ENCODE measurements at places on chromosomes 5 and 9.

DNA sequence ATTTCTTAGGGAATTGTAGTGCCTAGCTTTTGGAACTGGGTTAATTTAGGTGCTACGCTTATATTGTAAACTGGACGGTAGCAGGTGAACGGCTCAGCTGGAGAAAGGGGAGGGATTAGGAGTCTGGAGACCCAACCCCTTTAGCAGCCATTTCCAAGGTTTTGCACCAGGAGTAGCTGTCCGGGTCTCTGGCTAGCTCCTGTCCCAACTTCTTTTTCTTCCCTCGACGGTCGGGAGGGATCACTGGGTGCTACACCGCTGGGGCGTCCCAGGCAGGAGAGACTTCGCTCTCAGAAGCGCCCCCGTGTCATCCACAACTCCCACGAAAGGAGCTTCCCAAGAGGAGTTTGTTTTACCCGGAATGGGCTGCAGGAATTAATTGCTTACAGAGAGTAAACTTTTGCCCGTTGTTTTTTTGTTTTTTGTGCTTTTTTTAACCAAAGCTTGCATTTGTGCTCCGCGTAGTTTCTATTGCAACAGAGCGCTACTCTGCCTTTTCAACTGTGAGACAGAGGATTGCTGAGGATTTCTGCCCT, 1640.9 kb upstream of the C9orf72 start:
- no peaks in the 10 kb centered on the region for H3K27me3 ChIP-seq
- no peaks in the 10 kb centered on the region for H3K36me3 ChIP-seq
- H3K27ac ChIP-seq: no peak overlapping the region
- DNase-seq: no peak
- no peaks in the 10 kb centered on the region for H3K4me1 ChIP-seq

- no peak for DNase-seq
- H3K27me3 ChIP-seq: no peaks in the 10 kb centered on the region
- no peaks in the 10 kb centered on the region for H3K4me1 ChIP-seq
Observed at GRCh38 chr5:111165058-111165457, 59.1 kb upstream of the CAMK4 start.

GRCh38 chr5:173025651-173026050, 30.5 kb upstream of the CREBRF start:
- no peak overlapping the region for H3K4me3 ChIP-seq
- DNase-seq: no peak
- peaks cover 23% of the 10 kb centered on the region for H3K4me1 ChIP-seq
- H3K27ac ChIP-seq: no peak overlapping the region

DNA sequence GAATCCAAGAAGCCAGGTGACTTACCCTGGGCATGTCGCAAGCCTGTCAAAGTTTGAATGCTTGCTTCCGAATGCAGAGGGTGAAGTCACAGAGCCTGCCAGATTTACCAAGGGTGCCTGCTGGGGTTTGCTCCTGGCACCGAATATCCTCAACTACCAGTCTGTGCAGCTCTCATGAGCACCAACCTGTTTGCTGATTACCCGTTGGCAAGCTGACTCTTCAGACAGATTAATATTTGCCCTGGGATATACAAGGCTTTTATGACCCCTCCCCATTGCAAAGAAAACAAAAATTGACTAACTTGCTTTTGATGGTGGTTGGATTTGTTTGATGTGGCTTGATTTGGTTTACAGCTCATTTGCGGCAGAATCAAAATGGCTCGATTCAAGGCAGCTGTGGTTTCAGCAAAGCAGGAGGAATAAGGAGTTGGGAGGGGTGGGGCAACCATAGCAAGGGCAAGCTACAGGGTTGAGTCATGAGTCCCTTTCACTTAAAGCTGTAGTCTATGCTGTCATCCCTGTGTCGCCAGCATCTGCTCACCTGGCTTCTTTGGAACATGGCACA, 82.3 kb upstream of the AGXT2 start:
- no peak for DNase-seq
- H3K4me3 ChIP-seq: no peak overlapping the region
- no peaks in the 10 kb centered on the region for H3K4me1 ChIP-seq
- no peaks in the 10 kb centered on the region for H3K27me3 ChIP-seq
- no peak overlapping the region for H3K27ac ChIP-seq

- H3K4me1 ChIP-seq: peaks cover 55% of the 10 kb centered on the region
- peak; percentile 86 for DNase-seq
- H3K36me3 ChIP-seq: no peaks in the 10 kb centered on the region
- no peaks in the 10 kb centered on the region for H3K27me3 ChIP-seq
- H3K4me3 ChIP-seq: peak overlapping the region; percentile 68
Observed at GRCh38 chr5:81852291-81853029, 101.6 kb upstream of the SSBP2 start.

DNA sequence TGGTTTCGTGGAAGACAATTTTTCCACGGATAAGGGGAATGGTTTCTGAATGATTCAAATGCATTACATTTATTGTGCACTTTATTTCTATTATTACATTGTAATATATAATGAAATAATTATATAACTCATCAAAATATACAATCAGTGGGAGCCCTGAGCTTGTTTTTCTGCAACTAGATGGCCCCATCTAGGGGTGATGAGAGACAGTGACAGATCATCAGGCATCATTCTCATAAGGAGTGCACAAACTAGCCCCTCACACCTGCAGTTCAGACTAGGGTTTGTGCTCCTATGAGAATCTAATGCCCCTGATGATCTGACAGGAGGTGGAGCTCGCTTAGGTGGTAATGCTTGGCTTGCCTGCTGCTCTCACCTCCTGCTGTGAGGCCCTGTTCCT, 6.4 kb downstream of the ISCA1 start:
- H3K27ac ChIP-seq: no peak overlapping the region
- no peak for DNase-seq
- peaks cover 4% of the 10 kb centered on the region for H3K4me1 ChIP-seq
- H3K36me3 ChIP-seq: peaks cover 14% of the 10 kb centered on the region
- no peaks in the 10 kb centered on the region for H3K27me3 ChIP-seq
- no peak overlapping the region for H3K4me3 ChIP-seq

DNA sequence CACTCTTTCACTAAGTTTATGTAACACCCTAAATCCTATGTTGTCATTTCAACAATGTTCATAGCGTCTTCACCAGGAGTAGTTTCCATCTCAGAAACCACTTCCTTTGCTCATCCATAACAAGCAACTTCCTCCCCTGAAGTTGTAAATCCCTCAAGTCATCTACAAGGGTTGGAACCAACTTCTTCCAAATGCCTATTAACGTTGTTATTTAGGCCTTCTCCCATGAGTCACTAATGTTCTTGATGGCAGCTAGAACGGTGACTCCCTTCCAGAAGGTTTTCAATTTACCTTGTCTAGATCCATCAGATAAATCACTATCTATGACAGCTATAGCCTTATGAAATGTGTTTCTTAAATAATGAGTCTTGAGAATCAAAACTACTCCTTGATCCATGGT, 73.3 kb upstream of the TARS1 start:
- DNase-seq: no peak
- H3K27me3 ChIP-seq: no peaks in the 10 kb centered on the region
- H3K36me3 ChIP-seq: no peaks in the 10 kb centered on the region
- no peak overlapping the region for H3K27ac ChIP-seq
- no peak overlapping the region for H3K4me3 ChIP-seq
- no peaks in the 10 kb centered on the region for H3K4me1 ChIP-seq

- H3K4me3 ChIP-seq: no peak overlapping the region
- no peak overlapping the region for H3K27ac ChIP-seq
- H3K4me1 ChIP-seq: no peaks in the 10 kb centered on the region
- no peak for DNase-seq
- H3K36me3 ChIP-seq: no peaks in the 10 kb centered on the region
Observed at GRCh38 chr5:98206566-98206965, 566.9 kb upstream of the RGMB start.

- peaks cover 14% of the 10 kb centered on the region for H3K4me1 ChIP-seq
- H3K4me3 ChIP-seq: peak overlapping the region; percentile 74
- H3K27ac ChIP-seq: peak overlapping the region; percentile 87
- H3K36me3 ChIP-seq: no peaks in the 10 kb centered on the region
- DNase-seq: no peak
Observed at GRCh38 chr5:128082551-128083032, 974 bp upstream of the SLC12A2 start.

DNA sequence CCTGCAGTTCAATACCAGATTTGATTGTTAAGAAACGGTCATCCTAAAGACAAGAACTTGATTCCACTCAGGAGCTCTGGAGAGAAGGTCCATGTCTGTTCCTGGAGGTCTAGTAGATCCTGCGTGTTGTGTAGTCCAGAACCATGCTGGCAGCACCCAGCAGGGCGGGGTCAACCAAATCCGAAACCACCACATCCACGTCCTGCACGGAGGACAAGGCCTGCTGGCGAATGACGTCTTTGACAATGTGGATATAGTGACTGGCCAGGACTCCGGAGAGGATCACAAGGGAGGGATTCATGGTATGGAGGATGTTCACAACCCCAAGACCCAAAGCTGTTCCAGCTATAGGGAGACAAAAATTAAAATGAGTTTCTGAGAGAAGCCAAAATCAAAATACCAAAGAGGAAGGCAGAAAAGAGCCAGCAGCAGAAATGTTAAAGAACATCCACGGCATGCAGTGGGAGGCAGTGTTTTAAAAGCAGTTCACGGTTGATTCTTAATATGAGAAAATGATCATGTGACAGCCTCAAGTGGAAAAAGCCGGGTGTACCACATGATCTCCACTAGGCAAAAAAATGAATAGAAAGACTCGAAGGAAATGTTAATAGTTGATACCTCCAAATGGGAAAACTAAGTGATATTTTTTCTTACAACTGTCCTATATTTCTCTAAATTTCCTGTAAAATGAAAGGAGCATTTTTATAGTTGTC, 26.7 kb downstream of the CLTA start:
- no peak overlapping the region for H3K4me3 ChIP-seq
- no peak for DNase-seq

GRCh38 chr5:37665889-37666288, 174.0 kb downstream of the GDNF start:
- H3K4me1 ChIP-seq: no peaks in the 10 kb centered on the region
- no peak overlapping the region for H3K4me3 ChIP-seq
- no peaks in the 10 kb centered on the region for H3K27me3 ChIP-seq
- no peak overlapping the region for H3K27ac ChIP-seq

DNA sequence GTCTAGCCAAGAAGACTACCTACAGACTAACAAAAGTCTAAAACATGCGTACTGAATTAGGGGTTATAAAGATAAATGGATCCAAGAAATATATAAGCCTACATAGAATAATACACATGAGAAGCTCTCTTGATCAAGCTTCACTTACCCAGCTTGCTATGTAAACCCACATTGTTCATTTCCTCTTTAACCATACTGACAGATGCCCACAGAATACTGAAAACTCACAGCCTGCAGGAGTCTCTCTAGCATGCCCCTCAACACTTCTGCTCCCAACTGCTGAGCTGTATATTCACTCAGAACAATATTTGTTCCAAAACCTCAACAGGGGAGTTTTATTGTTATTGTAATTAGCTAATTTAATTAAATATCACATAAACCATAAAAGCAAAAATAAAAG, 52.4 kb downstream of the RFX3 start:
- no peak overlapping the region for H3K27ac ChIP-seq
- no peaks in the 10 kb centered on the region for H3K27me3 ChIP-seq
- H3K4me3 ChIP-seq: no peak overlapping the region
- peaks cover 10% of the 10 kb centered on the region for H3K4me1 ChIP-seq

GRCh38 chr9:130990978-130991777, 17.8 kb upstream of the LAMC3 start:
- H3K27me3 ChIP-seq: peaks cover 100% of the 10 kb centered on the region
- no peaks in the 10 kb centered on the region for H3K4me1 ChIP-seq
- H3K4me3 ChIP-seq: no peak overlapping the region

DNA sequence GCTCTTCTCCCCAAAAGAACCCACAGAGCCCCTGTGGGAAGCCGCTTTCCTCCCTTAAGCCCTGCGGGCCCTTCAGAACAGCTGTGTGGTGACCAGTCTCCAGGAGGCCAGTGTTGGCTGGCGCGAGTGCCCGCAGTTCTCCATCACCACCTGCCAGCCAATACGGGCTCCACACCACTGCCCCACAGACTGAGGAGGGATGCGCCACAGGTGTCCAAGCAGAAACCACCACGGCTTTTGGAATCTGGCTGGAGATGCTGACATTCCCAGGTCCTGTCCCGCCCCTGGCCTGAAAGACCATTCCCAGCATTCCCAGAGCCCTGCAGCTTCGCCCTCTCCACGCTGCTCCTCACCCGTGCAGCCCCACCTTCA, 12.8 kb downstream of the CCNI2 start:
- no peak overlapping the region for H3K4me3 ChIP-seq
- H3K27me3 ChIP-seq: no peaks in the 10 kb centered on the region
- no peak overlapping the region for H3K27ac ChIP-seq
- H3K36me3 ChIP-seq: no peaks in the 10 kb centered on the region
- H3K4me1 ChIP-seq: no peaks in the 10 kb centered on the region
- DNase-seq: no peak

DNA sequence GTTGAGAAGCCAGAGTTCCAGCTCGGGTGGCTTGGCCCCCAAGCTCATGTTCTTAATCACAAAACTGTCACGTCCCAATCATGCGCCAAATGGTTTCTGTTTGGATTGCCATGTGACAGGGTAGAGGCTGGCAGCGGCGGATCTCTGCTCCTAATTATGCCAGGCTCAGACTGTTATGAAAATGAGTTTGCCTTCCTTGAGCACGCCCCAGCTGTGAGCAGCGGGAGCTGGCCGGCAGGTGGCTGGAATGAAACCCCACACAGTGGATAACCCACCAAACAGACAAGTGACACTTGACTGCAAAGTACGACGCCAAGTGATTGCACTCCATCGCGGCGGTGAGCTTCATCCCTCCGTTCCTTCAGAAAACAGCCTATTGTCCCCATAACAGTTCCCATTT, 75.4 kb downstream of the CFAP77 start:
- no peak overlapping the region for H3K27ac ChIP-seq
- H3K4me1 ChIP-seq: no peaks in the 10 kb centered on the region
- H3K27me3 ChIP-seq: peaks cover 93% of the 10 kb centered on the region
- no peaks in the 10 kb centered on the region for H3K36me3 ChIP-seq

DNA sequence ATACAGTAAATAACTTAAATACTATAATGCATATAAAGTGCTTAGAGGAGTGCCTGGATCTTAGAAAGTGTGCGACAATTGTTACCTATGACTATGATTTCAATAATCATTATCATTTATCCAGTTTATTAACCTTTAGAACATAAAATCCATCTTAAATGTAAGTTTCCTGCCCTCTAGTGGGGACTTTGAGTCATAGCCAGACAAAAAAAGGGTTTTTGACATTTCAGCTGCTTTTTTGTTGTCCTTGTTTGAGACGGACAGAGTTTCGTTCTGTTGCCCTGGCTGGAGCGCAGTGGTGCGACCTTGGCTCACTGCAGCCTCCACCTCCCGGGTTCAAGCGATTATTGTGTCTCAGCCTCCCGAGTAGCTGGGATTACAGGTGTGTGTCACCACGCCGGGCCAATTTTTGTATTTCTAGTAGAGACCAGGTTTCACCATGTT, 9.7 kb upstream of the C9orf152 start:
- no peak overlapping the region for H3K4me3 ChIP-seq
- no peak overlapping the region for H3K27ac ChIP-seq
- peak; percentile 74 for DNase-seq
- no peaks in the 10 kb centered on the region for H3K27me3 ChIP-seq
- H3K36me3 ChIP-seq: no peaks in the 10 kb centered on the region
- H3K4me1 ChIP-seq: peaks cover 30% of the 10 kb centered on the region

GRCh38 chr5:73139485-73139884, 19.1 kb downstream of the TMEM171 start:
- no peaks in the 10 kb centered on the region for H3K36me3 ChIP-seq
- H3K4me1 ChIP-seq: no peaks in the 10 kb centered on the region
- no peak overlapping the region for H3K27ac ChIP-seq
- no peak for DNase-seq
- H3K27me3 ChIP-seq: no peaks in the 10 kb centered on the region

All from MM.1S (cell line).